ENCODE measurements at places on chromosomes 6 and 20.

DNA sequence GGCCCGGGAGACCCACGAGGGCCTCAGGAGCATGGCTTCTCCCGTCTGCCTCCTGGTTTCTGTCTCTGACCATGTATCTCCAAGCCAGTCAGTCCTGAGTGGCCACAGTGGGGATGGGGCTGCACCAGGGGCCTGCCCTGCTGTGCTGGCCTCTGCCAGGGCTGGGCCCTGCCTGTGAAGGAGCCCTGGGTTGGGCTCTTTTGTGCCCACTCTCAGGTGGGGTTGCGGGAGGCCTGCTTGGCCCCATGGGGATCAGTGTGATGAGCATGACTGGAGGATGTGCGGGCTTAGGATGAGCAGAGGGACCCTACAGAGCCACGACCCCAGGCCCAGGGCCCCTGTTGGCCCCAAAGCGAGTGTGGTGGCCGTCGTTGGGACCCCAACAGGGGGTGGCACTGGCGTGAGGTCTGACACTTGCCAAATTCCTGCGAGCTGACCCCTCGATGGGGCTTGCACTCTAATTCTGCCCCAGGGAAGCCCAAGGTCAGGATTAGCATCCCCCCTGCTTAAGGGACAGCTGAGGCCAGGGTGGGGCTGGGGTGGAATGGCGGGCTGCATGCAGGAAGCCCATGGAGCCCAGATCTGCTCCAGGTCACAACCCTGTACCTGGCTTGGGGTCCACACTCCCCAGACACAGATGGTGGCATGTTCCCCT, 90.0 kb upstream of the BHLHE23 start:
- peak; percentile 4 for DNase-seq

GRCh38 chr6:97626671-97627441, 343.8 kb upstream of the MMS22L start:
- peak; percentile 33 for DNase-seq

GRCh38 chr20:32510120-32510600, 75.0 kb downstream of the NOL4L start:
- no peak for DNase-seq

- peak; percentile 99 for DNase-seq
These were observed 41.3 kb downstream of the SPDEF start for GRCh38 chr6:34514593-34515472.

- DNase-seq, result no peak
These were observed 59.2 kb downstream of the RBM38 start for GRCh38 chr20:57450419-57450818.

- DNase-seq, result no peak
These were observed 8.9 kb upstream of the ERVFRD-1 start for GRCh38 chr6:11120271-11121005.

GRCh38 chr20:55579802-55580201, 425.5 kb downstream of the CBLN4 start:
- DNase-seq, result no peak

DNA sequence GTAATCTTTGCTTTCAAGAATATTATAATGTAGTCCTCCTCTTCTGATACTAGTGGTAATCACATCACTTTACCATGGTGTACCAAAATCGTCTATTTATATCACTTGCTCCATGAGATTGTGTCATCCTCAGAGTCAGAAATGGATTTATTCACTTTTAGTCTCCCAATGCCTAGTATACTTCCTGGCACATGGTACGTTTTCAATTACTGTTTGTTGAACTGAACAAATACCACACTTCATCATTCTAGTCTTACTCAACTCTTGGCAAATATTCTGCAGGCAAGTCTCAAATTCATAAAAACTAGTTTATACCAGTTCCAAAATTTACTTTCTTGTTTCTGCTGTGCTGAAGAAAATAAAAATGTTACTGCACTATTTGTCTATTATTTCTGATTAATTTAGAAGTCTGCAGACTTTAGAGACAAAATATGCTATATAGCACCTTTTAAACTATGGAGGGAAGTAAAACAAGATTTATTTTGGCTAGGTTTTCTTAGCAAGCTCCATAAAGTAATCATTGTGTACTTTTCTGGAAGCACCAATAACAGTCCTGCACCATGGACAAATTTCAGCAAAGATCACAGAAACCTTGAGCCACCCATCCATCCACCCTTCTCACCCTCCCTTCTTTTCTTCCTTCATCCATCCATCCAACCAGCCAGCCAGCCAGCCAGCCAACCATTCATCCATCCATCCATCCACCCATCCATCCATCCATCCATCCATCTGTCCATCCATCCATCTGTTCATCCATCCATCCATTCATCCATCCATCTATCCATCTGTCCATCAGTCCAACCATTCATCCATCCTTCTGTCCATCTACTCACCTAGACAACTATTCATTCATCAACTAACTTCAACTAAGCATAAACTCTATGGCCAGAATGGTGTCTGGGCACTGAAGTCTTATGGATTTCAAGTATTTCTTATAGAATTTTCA, 102.1 kb upstream of the STMND1 start:
- no peak for DNase-seq
